ENCODE measurements at places on chromosomes 4 and X.
A peak's percentile ranks its signal among the peaks of the same experiment; 100 is the strongest.

- DNase-seq = peak; percentile 53
Measured at GRCh38 chr4:102614801-102615200, 113.6 kb downstream of the NFKB1 start.

- DNase-seq = no peak
Measured at GRCh38 chr4:99352602-99353537, at the start of gene ADH1C. Gene ADH1C (minus strand): TSS chr4:99352746. CDS start chr4:99352675, 71 bp downstream.

DNA sequence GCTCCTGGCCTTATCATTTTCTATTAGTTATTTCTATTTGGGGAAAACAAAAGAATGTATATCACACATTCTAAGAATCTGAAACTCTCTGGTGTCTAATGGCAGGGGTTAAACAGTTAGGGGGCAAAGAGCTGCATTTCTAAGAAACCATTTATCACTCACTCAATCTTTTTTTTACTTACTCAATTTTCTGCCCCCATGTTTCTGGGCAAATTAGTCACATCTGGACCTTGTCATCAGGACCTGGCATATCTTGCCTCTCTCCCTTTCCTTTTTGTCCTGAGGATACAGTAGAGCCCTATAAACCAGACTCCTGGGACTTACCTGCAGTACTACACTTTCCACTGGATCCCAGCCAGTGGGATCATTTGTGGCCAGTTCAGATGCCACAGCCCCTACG lies 89.1 kb downstream of the ANXA3 start:
- DNase-seq = no peak

GRCh38 chrX:129771266-129771995 lies 8.3 kb upstream of the SASH3 start:
- DNase-seq = peak; percentile 53

DNA sequence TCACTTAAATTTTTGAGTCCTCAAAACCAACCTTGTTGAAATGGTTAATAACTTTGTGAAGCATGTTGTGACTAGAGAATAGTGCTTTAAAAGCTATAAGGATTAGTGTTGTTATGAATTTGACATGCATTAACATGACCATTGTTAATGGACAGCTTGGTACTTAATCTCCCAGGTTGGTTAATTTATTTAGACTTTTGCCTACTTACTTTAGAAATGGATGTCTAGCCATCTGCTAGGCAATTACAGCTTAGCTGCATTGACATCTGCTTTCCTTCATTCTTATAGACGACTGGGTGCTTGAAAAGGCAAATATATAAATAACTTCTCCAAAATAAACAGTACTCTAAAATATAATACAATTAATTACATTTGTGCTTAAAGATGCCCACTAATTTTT lies 368.0 kb downstream of the CCSER1 start:
- no peak for DNase-seq

- no peak for DNase-seq
Measured at GRCh38 chr4:90996813-90997212, 869.6 kb downstream of the CCSER1 start.

DNA sequence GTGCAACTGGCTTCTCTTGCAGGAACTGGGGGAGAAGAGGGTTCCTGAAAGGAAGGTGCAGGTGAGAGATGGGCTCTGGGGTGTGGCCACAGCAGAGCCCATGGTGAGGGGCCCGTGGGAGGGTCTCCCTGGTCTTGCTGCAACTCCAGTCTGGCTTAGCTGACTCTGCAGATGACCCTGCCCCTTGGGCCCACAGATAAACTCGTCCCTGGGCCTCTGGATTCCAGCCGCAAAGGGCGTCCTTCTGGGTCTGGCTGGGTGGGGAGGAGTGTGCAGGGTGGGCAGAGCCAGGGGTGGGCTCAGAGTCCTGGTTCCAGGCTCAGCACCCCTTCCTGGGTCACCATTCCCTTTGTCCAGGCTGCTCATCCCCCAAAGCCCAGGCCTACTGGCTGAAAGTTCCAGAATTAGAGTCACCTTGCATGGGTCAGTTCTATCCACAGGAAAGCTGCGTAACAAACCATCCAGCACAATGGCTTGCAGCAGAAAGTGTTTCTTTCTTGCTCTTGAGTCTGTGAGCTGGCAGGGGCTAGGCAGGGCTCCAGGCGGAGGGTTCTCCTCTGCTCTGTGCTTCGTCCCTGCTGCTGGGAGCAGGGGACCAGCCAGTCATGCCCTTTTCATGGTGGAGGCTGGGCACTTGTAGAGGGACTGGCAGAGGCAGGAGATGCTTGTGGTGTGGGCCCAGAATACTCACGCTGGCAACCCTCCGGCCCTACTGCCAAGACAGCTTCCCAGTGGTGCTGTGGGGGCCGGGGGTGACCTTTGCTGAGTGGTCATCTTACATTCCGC lies 43.5 kb upstream of the ADRA2C start:
- DNase-seq = no peak

DNA sequence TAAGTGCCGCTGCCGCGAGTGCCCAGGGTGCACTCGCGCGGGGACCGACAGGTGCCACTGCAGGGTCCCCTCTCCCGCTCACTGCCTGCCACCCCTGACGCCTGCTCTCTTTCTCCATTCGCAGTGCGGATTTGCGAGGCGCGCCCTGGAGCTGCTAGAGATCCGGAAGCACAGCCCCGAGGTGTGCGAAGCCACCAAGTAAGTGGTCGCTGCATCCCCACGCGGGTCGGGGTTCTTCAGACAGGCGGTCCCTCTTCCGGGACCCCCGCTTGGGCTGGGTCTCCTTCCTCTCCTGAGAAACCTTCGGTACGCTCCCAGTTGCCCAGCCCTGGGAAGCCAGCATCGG lies 547 bp downstream of the GUCY1A1 start:
- no peak for DNase-seq

GRCh38 chrX:134761788-134762187 lies 103.5 kb upstream of the PLAC1 start:
- no peak for DNase-seq

DNA sequence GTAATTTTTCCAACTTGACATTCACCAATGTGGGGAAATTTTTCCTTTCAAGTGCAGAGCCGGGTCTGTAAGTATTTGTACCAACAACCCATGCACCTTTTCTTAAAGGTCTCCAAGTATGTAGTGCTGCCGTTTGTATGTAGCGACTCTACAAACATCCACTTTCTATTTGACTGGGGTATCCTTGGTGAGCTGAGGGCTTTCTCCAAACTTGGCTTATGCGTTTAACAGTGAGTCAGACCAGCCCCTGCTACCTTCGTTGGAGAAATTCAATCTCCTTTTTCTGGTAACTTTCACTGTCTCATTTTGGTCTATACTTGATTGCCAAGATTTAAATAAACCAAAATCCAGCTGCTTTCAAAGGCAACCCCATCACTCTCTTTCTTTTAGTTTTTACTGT lies 34.9 kb downstream of the MGST2 start:
- DNase-seq = no peak

- no peak for DNase-seq
Measured at GRCh38 chrX:22987452-22987851, 12.3 kb upstream of the DDX53 start.

DNA sequence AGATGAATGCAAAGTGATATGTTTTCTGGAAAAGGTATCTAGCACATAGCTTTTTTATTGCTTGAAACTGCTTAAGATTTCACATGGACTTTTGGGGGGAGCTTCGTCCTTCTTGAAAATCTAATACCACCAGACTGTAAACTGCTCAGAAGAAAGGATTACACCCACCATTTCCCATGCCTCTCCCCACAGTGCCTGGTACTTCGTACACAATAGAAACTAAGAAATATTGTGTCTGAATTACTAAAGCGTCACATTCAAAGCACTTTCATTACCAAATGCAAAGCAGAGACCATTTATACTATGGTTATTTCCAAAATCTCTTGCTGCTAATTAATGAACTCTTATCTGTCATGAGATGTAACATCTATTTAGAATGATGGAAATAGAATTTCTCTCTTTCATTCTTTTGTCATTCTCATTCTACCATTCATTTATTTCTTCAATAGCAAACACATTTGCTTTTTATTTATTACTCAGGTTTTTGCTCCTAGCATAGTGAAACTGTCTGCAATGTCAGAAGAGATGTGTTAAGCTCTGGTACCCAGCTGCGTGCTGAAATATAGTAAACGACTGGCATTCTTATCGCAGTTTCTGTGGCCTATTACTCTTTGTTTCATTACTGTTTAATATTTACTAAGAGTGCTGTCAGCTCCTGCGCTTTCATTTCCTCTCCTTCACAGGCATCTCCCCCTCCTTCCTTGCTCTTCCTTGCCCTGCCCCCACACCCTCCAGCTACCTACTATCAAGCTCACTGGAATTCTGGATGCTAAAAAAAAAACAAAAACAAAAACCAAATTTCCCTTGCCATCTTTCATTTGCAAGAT lies 51.4 kb upstream of the RAPGEF2 start:
- DNase-seq = no peak

DNA sequence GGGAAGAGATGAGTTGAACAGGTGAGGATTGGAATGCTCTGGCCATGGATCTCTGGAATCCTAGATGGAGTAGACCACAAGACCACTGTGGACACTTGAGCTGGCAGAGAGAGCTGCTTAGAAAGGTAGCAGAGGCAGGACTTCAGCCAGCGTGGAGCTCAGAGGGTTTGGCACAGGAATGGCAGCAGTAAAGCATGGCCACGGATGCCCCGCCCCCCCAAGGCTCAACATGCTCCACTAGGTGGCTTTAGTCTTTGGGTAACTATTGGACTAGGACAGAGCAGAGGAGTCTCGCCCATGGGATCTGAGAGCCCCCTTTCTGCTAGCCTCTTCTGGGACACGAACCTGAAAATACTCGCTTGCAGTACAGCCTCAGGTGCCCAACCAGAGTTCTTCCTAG lies 150.1 kb upstream of the NEIL3 start:
- DNase-seq = no peak
